ENCODE measurements at places on chromosomes 1 and 21.

- DNase-seq = no peak
Observed at GRCh38 chr1:26449868-26450267, 17.7 kb downstream of the DHDDS start.

DNA sequence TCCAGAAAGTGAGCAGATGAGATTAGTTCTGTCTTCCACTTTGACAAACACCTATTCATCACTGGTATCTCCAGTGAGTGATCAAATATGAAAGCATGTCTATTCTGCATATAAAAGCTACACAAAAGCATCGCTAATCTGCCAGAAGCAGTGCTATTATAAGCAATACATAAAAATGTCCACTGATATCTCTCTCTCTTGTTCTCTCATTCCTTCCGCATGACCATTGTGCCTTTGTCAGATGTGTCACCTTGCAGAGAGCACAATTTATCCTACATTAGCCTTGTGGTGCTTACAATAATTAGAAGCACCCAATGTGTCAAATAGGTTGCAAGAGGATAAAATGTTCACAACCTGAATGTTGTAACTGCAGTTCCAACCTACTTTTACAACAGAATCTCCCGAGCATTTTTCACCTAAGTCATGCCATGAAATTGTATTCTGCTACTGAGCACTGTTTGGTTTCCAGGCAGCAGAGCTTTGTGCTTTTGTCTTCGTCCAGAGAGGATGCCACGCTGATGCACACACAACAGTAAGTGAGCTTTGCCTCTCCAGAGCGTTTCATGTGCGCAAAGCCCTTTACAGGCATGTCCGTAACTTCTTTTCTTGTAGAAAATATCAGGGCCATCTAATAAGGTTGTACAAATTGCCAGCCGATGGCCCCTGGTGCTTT lies 198.7 kb upstream of the PLD5 start:
- no peak for DNase-seq

DNA sequence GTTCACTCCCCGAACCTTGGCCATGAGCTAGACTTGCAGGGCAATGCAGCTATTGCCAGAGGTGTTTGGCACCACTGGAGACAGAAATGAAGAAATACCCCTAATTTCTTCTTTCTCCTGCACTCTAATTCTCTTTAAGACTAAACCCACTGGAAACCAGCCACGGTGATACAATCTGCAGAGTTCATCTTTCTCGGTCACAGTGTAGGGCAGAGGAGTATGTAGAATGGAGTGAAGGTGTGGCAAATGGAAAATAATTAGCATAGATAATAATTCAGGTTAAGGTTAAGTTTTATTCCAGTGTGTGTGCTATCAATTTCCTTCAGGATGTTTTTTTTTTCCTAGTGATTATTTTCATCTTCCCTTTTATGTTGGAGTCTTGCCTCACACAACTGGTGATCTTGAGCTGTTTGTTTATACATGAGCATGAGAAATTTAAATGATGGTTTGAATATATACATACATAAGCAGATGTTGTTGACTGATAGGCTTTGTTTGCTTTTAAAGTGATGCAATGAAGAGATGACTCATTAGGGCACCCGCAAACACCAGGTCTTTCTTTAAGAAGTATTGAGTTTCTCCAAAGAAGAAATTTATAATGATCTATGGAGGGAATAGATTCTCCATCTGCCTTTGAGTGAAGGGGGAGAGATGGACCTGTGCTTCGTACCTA lies 81.9 kb downstream of the SPATA17 start:
- DNase-seq = no peak

DNA sequence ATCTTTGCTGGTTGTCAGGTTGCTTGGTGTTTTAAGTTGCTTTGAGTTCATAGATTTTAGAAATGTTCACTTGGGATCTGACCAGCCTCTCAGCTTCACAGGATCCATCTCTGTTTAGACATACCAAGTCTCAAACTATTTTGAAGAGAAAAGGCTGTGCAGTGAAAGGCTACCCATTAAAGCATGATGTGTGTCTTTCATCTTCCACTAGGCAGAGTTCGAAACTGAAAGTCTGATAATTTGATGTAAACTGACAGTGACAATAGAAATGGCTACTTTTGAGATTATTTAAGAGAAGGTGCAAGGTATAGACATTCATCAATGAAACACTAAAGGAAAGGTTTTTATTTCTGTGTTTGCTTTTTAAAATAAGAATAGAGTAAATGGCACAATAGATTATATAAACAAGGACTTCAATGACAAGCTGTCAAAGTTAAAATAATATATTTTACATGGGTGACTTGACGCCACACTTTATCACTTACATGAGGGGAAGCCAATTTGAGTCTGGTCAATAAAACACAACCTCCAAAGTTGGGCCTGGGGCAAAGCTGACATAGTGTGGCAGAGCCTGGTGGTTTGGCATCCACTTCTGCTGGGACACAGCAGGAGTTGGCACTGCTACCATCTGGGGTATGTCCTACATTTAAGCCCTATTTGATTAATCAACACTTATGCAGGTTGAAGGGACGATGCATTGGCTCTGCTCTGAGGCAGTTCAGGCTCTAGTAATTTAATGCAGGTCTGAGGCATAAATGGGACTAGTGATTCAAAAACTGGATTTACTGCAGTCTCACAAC lies 197.7 kb downstream of the CRB1 start:
- DNase-seq = no peak

DNA sequence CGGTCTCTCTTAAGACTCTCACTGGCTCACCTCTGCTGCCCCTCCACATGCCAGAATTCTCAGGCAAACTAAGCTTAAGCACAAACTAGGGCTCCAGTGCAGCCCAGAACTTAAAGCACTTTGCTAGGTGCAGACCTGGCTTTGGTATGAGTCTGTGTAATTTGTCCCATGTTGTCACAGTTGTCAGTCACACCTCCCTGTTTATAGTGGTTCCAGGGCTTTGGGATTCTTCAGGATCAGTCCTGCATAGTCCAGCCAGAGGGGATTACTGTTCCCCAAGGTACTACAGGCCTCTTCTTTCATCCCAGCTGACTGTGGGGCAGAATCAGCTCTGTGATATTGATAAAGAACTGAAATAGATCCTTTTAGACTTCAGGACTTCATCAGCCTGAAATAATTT lies 105.0 kb upstream of the UBE2U start:
- DNase-seq = no peak

GRCh38 chr1:10338611-10339010 lies 60.3 kb upstream of the PGD start:
- DNase-seq = no peak

DNA sequence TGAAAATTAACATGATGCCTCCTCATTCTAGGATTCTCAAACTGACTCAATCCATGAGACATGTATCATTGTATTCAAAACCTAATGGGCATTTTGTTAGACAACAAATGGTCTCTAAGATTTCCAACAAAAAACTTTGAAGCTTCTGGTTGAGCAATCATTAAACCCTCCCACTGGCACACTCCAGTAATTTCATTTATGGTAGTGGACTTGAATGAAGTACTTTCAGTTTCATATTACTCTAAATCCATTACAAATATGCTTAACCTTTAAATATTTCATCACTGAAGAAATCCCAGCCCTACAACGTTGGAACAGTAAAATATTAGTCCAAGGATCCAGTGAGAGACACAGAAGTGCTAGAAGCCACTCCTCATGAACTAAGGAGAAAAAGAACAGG lies 43.5 kb downstream of the GBP6 start:
- no peak for DNase-seq

DNA sequence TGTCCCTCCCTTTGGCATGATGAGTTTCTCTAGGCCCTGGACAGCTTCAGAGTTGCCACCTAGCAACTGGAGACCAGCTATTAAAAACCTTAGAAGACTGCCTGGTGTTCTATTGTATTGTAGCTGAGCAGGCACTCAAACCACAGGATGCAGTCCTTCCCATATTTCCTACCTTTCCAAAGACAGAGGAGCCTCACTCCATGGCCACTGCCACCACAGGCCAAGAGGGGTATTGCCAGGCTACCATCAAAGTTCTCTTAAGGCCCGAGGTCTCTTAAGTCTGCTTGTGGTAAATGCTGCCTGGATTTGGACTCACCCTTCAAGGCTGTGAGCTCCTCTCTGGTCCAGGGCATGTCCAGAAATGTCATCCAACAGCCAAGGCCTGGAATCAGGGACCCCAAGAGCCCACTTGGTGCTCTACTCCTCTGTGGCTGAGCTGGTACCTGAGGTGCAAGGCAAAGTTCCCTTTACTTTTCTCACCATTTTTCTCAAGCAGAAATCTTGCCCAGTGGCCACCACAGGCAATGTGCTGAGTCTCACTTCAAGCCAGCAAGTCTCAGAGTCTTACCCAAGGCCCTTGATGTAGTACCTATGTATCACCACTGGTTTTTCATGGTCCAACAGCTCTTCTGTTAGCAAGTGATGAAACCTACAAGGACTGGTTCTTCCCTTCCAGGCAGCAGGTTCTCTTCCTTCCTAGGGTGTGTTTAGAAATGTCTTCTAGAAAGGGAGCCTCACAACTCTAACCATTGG lies 269.4 kb downstream of the AMY1C start:
- DNase-seq = no peak

GRCh38 chr1:241771117-241771516 lies 76.9 kb upstream of the EXO1 start:
- no peak for DNase-seq

DNA sequence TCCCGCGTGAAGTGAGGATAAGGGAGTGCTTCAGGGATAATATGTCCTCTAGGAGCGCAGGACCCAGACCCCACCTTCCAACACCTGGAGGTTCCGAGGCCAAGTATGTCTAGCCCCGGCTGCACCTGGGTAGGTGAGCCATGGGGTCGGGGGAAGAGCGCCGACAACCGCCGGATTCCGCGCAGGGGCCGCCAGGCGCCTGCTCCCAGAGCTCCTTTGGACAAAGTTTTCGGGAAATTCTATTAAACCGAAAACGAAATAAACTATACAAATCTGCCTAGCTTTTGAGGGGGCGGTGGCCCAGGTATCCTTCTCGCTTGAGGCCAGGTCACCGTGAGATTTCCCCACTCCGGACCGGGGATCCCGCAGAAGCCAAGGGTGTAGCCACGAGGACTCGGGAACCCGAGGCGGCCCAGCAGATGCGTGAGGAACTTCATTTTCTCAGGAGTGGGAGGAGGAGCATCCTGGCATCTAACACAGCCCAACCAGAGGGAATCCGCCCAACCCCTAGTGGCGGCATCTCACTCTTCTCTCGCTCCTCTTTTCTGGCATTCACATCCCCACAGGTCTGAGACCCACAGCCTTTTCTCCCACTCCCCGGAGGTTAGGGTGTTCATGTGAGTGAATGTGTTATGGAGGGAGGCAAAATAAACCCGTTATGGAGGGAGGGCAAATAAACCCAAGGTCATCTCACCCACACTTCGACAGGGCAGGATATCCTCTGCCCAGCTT lies 2.3 kb upstream of the DMRTA2 start:
- no peak for DNase-seq

DNA sequence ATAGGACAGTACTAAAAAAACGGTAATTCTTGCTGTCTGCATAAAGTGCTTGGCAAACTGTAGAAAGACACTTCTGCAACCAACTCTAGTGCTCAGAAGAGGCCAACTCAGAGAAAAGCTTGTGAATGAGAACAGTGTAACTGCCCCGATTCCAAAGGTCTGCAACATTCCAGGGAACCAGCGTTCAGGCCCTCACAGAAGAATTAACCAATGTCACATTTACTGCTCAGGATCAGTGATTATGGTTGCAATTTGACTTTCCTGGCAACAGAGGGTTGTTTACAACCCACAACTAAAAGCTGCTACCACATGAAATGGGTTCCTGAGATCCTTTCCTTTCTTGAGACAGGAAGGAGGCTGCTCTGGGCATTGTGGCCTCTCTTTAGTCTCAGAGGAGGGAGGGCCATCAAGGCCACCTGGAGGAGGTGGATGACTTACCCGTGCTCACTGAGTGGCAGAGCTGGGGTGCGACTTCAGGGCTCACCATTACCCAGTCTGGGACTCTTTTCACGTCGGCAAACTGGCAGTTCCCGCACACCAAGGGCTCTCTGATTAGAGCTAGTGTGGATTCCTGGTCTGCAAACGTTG lies 15.3 kb downstream of the SRSF4 start:
- no peak for DNase-seq

- DNase-seq = no peak
Observed at GRCh38 chr1:45621895-45622523, 1.8 kb downstream of the CCDC17 start.

DNA sequence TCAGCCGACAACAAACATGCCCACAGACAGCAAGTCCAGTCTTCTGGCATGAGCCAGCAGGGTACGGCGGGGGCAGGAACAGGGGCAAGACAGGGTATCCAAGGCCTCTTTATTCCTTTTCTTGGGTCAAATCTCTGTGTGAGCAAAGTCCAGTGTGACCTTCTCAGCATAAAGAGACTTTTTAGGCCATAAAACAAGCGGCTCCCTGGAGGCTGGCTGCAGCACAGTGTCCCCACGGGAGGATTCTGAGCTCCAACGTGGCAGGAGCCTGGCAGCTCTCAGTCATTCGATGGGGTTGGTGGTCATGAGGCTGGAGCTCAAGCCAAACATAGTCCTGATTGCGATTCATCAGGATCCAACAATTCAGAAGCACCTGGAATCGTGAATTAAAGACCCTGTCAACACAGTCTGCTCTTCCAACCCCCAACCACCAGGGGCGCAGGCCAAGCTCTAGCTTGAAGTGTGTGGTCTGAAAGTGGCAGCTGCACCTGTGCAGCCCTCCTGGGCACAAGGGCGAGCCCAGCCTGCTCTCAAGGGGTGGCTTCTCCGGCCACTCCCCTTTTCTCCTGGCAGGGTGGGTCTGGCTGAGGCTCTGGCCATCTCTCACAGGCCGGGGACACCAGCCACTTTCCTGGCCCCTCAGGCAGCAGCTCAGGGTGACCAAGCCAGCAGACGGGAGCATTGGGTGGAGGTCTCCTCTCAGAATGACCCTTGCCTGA lies 62.1 kb downstream of the SLC66A1 start:
- no peak for DNase-seq

DNA sequence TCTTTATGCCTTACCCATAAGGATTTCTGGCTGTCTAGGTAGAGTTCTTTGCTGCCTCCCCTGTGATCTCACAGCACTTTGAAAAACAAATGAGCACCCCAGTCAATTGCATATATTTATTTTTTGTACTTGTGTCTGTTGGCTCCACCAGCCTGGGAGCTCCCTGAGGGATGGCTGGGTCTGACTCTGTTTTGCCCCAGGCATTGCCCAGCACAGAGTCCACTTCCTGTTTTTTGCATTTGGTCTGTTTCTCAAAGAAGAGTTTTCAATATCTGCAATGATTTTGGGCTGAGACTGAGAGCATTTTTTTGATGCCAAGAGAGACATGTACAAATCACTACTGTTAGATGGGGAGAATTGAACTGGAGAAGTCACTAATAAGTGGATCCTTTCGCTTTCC lies 125.0 kb downstream of the FOXD2 start:
- DNase-seq = no peak
